ENCODE measurements at places on chromosomes 2 and 18.

GRCh38 chr2:25981596-25982272 is 563 bp downstream of the KIF3C start:
- no peak for DNase-seq

DNA sequence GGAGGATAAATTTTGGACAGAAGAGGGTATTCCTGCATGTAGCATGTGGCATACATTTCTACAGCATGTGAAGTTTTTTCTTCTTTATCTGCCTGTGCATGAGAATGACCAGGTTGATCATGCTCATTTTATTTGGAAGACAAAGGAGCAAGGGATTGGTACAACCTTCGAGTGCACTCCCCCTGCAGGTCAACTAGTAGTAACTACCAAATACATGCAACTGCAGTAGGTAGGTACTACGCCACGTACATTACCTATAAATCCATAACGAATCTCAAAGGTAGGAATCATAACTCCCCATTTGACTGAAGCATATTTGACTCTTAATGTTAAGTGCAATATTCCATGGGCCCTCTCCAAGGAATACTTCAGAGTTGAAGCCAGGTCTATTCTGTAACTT is 763.9 kb downstream of the TSN start:
- DNase-seq = no peak

- no peak for DNase-seq
These were observed 78.6 kb upstream of the FN1 start for GRCh38 chr2:215514516-215514915.

- DNase-seq = no peak
These were observed 181.2 kb downstream of the ATAD2B start for GRCh38 chr2:23745726-23746105.
